ENCODE measurements at places on chromosomes 16 and 17.

DNA sequence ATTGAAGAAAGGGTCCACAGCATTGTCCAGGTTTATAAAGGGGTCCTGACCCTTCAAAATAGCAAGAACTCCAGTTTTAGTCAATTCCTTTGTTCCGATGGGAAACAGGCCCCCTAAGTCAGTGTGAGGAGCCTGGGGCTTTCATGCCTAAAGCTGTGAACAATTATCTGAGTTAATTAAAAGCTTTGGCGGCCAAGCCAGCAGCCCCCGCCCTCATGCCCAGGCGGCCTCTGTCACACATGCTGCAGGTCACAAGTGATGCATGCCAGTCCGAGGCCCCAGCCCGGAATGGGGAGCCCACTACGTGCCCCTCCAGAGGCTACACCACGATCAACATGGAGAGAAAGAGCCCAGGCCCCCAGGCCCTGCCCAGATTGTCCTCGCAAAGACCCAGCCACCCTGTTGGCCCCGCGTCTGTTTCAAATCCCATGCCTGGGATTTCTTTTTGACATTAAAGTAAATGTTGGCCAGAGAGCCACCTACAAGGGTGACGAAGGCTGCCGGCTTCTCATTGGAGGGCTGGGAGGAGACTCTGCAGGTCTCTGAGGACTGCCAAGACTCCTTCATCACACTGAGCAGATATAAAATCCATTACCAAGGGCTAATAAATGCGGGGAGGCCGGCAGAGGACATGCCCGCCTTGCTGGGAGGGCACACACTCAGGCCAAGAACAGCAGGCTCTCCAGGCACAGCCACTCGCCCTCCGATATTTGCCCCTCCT lies 14.5 kb upstream of the PITPNM3 start:
- no peak for DNase-seq

- DNase-seq, result no peak
These were observed 11.4 kb downstream of the CCR7 start for GRCh38 chr17:40553694-40554534.

DNA sequence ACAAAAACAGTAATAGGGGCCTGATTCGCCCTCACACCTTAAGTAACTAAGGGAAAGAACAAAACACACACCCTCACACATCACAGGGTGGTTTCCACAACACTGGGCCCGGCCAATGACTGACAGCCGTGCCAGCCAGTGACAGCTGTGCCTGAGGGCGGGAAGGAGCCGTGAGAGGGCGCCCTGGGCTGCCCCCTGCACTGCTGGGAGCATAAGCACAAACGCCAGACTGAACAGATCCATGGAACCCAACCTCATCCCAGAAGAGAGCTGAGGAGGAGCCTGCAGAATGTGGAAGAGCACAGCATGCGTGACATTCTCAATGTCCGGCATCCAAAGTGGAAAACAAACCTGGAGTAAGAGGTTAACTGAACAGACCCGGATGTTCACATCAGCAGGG lies 16.0 kb downstream of the CSNK1D start:
- no peak for DNase-seq

- no peak for DNase-seq
These were observed 34.5 kb downstream of the TBC1D16 start for GRCh38 chr17:80000981-80001775.

DNA sequence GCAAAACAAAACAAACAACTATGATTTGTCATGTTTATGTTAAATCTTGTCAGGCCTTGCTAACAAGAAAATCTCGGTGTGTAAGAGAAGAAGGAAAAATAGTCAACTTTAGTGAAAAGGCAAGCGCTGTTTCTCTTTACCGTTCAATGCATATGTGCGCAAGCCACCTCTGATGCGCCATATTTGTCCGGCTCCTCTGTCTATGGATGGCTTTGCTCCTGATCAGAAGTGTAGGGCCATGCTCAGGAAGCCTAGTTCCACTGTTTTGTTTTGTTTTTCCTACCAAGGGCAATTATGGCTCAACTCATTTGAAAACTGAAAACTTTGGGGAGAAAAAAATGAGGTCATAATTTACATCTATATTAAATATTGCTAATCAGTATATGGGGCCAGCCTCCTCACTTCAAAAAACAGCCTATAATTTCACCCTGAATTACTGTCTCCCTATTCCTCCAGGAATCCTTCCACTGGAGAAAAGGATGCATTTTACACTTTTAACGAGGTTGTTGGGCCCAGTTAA lies 4.5 kb downstream of the MAF start:
- no peak for DNase-seq

DNA sequence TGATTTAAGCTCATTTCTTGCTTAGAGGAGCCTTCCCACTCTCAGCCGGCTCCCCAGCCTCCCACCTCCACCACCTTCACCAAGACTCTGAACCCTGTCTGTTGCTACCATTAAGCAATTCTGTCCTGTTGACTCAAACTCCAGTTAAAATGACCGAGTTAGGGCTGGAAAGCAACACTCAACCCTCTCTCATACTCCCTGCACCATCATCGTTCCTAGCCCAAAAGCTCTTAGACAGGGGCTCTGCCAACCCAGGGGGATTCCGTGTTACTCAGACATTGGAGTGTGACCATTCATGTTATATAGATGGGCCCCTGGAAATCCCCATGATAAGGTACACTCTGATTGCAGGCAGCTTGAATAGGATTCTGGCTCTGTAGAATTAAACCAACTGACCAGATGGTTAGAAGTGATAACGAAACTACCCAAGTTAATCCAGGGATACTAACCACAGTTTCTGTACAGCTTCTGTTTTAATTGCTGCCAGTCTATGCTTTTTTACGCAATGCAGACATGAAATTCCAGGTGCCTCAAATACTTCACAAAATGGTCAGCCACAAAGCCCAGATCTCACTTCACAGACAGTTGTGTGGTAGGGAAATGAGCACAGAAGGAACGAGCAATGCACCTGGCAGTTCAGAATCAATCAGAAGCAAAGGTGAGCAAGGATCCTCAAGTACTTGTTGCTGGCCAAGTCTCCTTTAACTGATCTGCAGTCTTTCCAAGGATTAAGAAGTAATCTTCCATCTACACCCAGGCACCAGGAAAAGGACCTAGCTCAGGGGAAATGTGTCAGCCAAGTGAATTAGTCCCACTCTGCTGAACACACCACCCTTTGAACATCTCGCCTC lies 2.1 kb downstream of the SSTR2 start:
- no peak for DNase-seq

- DNase-seq, result no peak
These were observed 21.7 kb upstream of the SMURF2 start for GRCh38 chr17:64683796-64684195.

DNA sequence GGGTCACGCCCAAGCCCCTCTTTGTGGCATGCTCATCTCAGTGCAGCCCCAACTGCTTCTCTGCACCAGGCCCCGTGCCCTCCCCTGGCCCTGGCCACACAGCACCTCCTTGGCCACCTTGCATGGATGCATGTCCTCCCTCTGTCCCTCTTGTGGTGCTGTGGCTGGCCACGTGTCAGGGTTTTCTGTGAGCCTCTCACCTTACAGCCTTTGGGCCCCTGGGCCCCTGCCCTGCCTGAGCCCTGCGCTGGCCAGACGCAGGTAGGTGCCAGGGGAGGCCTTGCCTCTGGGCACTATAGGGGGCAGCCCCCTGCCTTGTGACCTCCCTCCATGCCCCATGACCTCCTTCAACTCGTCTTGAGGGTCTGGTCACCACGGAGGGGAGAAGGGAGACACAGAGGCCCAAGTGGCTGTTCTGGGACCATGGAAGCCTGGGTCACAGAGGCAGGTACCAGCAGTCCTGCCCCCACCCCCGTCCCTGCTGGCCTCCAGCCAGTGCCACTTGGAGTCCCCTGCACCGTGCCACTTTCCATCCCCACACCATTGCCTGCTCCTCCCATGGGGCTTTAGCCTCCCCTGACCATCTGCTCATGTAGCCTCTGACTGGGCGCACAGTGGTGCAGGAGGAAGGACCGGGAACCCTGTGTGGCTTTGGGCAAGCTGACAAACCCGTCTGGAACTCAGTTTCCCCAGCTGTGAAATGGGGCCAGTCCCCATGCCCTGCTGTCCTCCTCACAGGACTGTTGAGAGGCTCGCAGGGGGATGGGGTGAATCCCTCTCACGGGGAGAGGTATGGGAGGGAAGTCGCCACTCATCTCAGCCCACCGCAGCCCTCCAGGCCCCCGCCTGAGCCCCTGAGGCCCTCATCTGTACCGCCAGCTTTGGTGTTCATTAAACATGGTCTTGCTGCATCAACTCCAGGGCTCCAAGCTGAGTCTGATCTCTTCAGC lies 11.5 kb upstream of the ATP6V0C start:
- no peak for DNase-seq

GRCh38 chr16:49471038-49471727 lies 97.6 kb downstream of the C16orf78 start:
- no peak for DNase-seq

DNA sequence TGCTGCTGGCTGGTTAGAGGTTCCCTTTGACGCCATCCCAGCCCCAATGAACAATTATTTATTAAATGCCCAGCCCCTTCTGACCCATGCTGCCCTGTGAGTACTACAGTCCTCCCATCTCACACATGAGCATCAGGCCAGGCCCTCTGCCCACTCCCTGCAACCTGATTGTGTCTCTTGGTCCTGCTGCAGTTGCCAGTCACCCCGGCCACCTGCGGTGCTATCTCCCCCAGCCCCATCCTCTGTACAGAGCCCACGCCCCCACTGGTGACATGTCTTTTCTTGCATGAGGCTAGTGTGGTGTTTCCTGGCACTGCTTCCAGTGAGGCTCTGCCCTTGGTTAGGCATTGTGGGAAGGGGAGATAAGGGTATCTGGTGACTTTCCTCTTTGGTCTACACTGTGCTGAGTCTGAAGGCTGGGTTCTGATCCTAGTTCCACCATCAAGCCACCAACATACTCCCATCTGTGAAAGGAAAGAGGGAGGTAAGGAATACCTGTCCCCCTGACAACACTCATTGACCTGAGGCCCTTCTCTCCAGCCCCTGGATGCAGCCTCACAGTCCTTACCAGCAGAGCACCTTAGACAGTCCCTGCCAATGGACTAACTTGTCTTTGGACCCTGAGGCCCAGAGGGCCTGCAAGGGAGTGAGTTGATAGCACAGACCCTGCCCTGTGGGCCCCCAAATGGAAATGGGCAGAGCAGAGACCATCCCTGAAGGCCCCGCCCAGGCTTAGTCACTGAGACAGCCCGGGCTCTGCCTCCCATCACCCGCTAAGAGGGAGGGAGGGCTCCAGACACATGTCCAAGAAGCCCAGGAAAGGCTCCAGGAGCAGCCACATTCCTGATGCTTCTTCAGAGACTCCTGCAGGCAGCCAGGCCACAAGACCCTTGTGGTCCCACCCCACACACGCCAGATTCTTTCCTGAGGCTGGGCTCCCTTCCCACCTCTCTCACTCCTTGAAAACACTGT lies 11.3 kb downstream of the CX3CL1 start:
- DNase-seq, result no peak

DNA sequence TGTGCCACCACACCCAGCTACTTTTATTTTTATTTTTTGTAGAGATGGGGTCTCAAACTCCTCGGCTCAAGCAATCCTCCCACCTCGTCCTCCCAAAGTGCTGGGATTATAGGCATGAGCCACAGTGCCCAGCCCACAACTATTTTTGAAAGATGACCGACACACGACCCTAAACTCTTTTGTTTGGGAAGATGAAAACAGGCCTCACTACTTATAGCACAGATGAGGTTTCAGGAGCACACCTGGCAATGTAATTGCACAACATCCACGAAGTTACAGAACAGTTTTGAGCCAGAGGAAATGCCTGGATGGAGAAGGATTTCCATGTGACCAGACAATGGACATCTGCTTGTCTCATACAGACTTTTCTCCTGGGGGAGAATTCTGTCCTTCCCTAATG lies 43.4 kb upstream of the PRSS54 start:
- DNase-seq, result no peak

DNA sequence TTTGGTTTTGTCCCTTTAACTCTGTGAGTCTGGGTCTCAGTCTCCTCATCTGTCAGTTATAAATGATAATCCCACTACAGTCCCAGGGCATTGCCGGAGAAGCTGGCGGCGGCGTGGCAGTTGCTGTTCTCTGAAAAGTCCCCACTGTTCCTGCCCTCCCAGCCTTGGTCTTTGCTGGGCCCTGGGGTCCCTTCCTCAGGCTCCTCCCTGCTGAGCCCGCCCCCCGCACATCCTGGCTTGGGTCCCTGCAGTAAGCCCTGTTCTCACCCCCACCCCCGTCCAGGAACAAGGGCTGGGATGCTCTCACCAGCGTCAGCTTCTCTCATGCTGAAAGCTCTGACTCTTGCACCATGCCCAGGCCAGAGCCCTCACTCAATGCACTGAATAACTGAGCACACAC lies 35.3 kb upstream of the PEMT start:
- DNase-seq, result no peak

DNA sequence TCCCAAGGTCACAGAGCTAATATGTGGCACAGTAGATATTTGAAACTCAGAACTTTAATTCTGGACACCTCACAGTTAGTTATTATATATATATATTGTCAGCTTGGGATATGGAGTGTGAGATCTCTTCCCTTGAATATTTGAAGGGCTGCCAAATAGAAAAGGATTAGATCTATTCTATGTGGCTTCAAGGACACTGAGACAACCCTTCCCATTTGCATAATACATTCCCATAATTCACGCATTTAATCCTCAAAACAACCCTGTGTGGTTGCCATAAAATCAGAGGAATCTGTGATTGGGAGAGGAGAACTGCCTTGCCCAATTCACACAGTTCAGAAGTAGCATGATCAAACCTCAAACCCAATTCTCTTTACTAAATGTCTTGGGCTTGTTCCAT lies 365.8 kb upstream of the DYNLRB2 start:
- DNase-seq, result no peak

DNA sequence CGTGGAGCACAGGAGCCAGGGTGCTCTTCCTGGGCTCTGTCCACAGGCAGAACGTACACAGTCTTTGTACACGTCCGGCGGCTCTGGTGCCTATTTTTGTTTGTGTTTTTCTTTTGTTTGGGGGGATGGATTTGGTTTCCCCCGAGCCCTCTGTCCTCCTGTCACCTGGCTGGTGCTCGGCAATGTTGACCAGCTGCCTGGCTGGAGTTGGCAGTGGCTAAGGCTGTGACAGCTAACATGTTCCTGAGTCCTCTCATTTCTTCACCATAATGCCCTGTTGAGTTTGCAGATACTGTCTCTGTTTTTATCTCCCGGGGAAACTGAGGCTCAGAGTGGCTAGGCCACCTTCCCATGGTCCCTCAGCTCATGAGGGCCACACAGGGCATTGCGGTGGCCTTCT lies 25.7 kb downstream of the MAPT start:
- no peak for DNase-seq

- DNase-seq, result peak; percentile 20
These were observed 9.2 kb upstream of the CD300A start for GRCh38 chr17:74457146-74457819.

DNA sequence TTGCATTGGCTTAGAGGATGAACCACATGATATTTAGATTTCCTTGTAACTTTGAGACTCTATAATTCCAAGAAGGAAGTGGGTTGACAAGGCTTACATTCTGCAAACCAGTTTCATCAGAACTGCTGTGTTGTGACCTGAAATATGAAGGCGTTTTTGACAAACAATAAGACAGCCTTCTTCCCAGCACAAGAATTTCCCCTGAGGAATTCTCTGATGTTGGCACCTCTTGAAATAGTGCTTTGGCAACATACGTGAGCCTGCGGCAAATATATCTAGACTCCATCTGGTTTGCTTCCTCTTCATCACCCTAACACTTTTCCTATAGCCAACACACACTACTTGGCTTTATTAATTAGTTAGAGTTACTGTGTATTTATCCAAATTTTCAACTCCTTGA lies 585.5 kb upstream of the SOX9 start:
- no peak for DNase-seq

- DNase-seq, result no peak
These were observed 18.4 kb downstream of the MYH1 start for GRCh38 chr17:10499950-10500349.

- no peak for DNase-seq
These were observed 7.2 kb upstream of the NDRG4 start for GRCh38 chr16:58492735-58493134.

Measured in NCI-H2081 treated with DMSO at 0.1 percent for 48 hours (cell line).